ENCODE measurements at places on chromosomes 4 and X. TPM values are rescaled to one million over a fixed set of nuclear protein-coding genes. Genes with fewer than 3 reads are reported as not detected.
A peak's percentile ranks its signal among the peaks of the same experiment; 100 is the strongest.

NIPAL1 gene
- total RNA-seq, result 8.1 TPM

GPR34 gene
- 3.2 TPM for total RNA-seq

SPINK2 gene
- 4.4 TPM for total RNA-seq

SULT1E1 gene
- 114 TPM for total RNA-seq

MGARP gene
- total RNA-seq, result 2.2 TPM

HELT gene
- total RNA-seq, result not detected

MAGEA10 gene
- total RNA-seq, result not detected

WDFY3 gene
- 67.8 TPM for total RNA-seq

GRCh38 chr4:160824481-160824880 lies 1339.3 kb downstream of the FSTL5 start:
- H3K36me3 ChIP-seq, result no peaks in the 10 kb centered on the region
- no peaks in the 10 kb centered on the region for H3K4me1 ChIP-seq
- no peak for DNase-seq
- no peak overlapping the region for H3K4me3 ChIP-seq

DNA sequence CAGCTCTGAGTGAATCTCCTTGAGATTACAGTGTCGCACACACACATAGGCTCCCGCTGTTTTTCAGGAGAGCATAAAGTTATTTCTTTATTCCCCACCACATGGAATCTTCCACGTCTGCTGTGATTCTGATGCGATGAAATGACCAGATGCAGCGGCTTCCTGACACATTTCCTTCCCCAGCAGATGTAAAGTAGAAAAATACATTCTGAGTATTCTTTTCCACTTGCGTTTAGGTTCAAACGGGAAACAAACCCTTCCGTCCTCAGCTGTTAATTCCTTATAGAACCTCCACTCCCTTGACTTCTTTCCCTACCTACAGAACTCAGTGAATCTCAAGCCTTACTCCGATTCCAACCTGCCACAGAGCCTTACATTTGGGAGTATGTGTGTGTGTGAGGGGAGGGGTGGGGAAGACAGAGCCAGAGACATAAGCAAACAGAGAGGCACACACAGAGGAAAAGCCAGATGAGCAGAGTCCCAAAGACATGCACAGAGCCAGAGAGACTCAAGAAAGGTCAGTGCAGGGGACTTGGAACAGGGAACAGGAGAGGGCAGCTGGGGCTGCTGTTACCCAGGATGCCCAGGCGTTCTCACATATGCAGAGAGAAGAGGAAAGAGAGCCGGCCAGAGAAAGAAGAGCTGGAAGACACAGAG lies 47.3 kb downstream of the SETD7 start:
- no peak overlapping the region for H3K27ac ChIP-seq
- no peaks in the 10 kb centered on the region for H3K4me1 ChIP-seq
- no peaks in the 10 kb centered on the region for H3K27me3 ChIP-seq

DNA sequence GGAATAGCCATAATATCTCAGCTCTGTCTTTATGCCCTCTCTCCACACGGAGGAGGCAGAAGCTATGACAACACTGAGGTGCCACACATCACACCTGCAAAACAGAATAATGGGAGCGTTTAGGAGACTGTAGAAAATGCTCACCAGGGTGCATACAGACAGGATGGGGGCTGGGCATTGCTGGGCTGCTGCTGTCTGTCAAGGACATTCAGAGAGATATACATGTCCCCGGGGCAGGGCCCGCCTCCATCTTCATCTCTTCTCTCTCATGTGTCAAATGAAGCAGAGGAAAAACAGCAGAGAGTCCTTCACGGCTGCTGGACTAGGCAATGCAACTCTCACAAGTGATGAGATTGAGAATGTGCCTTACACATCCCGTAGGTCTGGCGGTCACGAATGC lies 65.3 kb upstream of the DHRSX start:
- H3K27me3 ChIP-seq, result no peaks in the 10 kb centered on the region
- H3K4me3 ChIP-seq, result no peak overlapping the region
- H3K27ac ChIP-seq, result no peak overlapping the region
- no peaks in the 10 kb centered on the region for H3K4me1 ChIP-seq
- DNase-seq, result no peak
- H3K36me3 ChIP-seq, result no peaks in the 10 kb centered on the region

DNA sequence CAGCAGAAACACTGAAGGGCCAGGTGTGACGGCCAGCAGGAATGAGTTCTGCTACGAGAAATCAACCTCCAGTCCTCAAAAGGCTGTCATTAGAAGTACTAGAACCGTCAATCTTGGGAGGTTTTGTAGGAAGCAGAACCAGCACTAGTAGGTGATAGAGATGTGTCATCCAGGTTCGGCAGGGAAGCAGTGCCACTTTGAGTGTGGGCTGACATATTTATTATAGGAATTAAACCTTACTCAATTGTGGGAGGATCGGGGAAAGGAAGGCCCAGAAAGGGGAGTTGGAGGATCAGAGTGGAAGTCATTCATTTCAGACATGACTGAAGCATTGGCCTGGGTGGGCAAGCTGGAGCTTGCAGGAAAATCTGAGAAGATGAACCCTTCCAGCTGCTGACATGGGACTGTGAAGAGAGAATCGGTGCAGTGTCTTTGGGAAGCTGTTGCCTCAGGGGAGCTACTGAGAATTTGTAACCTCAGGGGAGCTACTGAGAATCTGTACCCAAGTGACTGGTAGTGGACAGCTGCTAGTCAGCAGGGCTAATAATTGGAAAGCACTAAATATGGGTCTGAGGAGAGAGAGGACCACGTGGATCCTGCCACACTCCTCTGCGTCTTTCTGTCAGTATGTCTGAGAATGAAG lies 177.4 kb downstream of the SPRY1 start:
- H3K4me3 ChIP-seq, result no peak overlapping the region
- H3K36me3 ChIP-seq, result no peaks in the 10 kb centered on the region
- DNase-seq, result no peak

DNA sequence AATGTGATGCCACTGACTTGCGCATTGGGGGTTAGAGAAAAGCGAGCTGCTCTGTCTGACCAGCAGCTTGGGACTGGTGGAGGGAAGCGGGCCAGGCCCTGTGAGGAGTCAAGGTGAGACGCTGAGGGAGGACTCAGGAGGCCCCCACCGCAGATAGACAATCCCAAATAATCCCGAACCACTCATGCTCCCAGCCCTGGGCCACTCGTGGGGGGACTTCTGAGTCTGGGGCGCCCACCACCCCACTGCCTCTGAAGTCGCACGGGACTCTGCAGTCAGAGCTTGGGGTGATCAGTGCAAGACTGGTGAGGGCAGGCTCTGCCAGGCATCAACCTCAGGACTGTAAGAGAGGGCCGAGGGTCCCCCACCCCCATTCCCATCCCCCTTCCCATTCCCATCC lies 6.9 kb downstream of the MAGEA4 start:
- H3K4me1 ChIP-seq, result no peaks in the 10 kb centered on the region
- H3K36me3 ChIP-seq, result no peaks in the 10 kb centered on the region
- no peak overlapping the region for H3K4me3 ChIP-seq
- no peak overlapping the region for H3K27ac ChIP-seq
- no peak for DNase-seq

- no peaks in the 10 kb centered on the region for H3K36me3 ChIP-seq
- H3K27me3 ChIP-seq, result no peaks in the 10 kb centered on the region
- peak overlapping the region; percentile 83 for H3K4me3 ChIP-seq
- H3K4me1 ChIP-seq, result peaks cover 49% of the 10 kb centered on the region
- DNase-seq, result no peak
Observed at GRCh38 chr4:77819404-77819842, 255 bp upstream of the CNOT6L start.

DNA sequence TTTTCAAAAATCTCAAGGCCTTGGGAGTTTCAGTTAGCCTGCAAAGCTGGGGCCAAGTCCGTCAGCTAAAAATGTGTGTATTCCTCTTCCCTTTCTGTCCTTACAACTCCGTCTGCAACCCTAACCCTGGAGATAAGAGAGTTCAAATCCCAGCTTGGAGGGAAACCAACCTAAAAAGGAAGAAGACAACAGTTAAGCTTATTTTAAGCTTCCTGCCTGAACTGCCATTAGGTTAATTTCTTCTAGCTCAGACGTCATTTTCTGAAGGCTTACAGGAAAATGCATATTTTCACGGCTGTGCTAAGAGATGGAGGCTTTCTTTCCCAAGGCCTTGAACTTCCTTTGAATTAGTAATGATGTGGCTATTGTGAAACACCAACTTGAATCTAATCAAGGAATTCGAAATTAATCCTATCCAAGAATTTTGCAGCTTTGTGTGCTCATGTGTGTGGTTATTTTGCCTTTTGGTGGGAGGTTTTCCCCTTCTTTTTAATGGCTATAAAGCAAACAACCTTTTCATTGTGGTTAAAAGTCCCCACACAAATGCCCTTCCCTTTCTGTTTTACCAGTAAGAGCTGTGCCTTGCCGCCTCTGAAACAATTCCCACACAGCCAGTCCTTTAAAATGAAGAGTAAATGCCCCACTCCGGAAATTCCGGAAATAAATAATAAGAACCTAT lies 103.5 kb downstream of the IRF2 start:
- no peak overlapping the region for H3K4me3 ChIP-seq
- no peaks in the 10 kb centered on the region for H3K4me1 ChIP-seq
- no peak for DNase-seq
- H3K36me3 ChIP-seq, result no peaks in the 10 kb centered on the region
- H3K27me3 ChIP-seq, result no peaks in the 10 kb centered on the region

DNA sequence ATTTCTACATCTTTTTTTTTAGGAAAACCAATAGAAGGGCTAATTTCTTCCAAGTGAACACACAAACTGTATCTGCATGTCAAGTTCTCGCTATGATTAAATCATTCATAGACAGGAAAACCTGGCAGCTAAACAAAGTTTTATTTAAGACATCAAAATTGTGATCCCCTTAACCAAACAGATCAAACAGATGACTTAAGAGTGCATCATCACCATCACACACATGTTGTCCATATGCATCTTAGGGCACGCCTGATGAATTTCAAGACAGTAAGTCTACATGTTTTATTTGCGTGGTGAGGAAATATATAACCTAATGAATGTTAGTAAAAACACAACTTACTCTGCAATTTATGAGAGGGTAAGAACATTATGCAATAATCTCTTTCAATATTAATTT lies 317.0 kb upstream of the ANXA10 start:
- no peaks in the 10 kb centered on the region for H3K4me1 ChIP-seq
- H3K36me3 ChIP-seq, result no peaks in the 10 kb centered on the region
- no peak overlapping the region for H3K4me3 ChIP-seq
- no peak for DNase-seq
- H3K27ac ChIP-seq, result no peak overlapping the region

- no peaks in the 10 kb centered on the region for H3K4me1 ChIP-seq
- no peak for DNase-seq
- no peak overlapping the region for H3K4me3 ChIP-seq
- no peaks in the 10 kb centered on the region for H3K27me3 ChIP-seq
Observed at GRCh38 chr4:22187203-22187820, 238.7 kb upstream of the KCNIP4 start.

GRCh38 chr4:109861916-109862511 lies 14.1 kb downstream of the LRIT3 start:
- no peaks in the 10 kb centered on the region for H3K27me3 ChIP-seq
- no peak overlapping the region for H3K4me3 ChIP-seq
- H3K27ac ChIP-seq, result no peak overlapping the region
- no peaks in the 10 kb centered on the region for H3K36me3 ChIP-seq
- no peaks in the 10 kb centered on the region for H3K4me1 ChIP-seq

- H3K4me1 ChIP-seq, result no peaks in the 10 kb centered on the region
- no peak for DNase-seq
- H3K36me3 ChIP-seq, result no peaks in the 10 kb centered on the region
- H3K4me3 ChIP-seq, result no peak overlapping the region
- H3K27ac ChIP-seq, result no peak overlapping the region
Observed at GRCh38 chr4:124540014-124540413, 172.5 kb downstream of the ANKRD50 start.

GRCh38 chr4:1375051-1375721 lies 28.2 kb downstream of the UVSSA start:
- H3K27me3 ChIP-seq, result no peaks in the 10 kb centered on the region
- no peaks in the 10 kb centered on the region for H3K4me1 ChIP-seq

GRCh38 chr4:74733756-74734155 lies 60.6 kb downstream of the BTC start:
- no peaks in the 10 kb centered on the region for H3K4me1 ChIP-seq
- DNase-seq, result no peak
- H3K4me3 ChIP-seq, result no peak overlapping the region
- no peaks in the 10 kb centered on the region for H3K27me3 ChIP-seq
- no peaks in the 10 kb centered on the region for H3K36me3 ChIP-seq

DNA sequence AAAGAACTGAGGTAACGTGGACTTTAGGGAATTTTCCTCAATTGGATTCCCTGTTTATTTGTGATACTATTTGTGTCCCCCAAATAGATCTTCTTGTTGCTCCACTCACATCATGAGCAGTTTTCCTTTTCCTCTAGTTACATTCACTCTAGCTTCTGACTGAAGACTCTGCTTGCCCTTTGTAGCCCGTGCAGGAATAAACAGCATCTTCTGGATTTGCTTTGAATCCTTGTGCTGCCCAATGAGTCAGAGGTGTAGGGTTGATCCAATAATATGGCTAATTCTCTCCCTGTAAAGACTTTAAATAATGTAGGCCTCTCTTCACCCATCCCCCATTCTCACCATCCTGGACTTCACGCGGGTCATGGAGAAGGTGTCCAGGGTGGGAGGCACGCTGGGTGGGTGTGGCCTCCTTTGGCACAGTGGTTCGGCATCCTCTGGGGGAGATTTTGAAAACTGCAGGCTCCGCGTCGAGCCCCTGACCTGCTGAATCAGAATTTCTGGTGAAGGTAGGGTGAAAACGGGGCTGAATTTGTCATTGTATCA lies 9.0 kb downstream of the HAND2 start:
- peak overlapping the region; percentile 90 for H3K27ac ChIP-seq
- H3K36me3 ChIP-seq, result no peaks in the 10 kb centered on the region
- peaks cover 4% of the 10 kb centered on the region for H3K27me3 ChIP-seq
- peaks cover 52% of the 10 kb centered on the region for H3K4me1 ChIP-seq

DNA sequence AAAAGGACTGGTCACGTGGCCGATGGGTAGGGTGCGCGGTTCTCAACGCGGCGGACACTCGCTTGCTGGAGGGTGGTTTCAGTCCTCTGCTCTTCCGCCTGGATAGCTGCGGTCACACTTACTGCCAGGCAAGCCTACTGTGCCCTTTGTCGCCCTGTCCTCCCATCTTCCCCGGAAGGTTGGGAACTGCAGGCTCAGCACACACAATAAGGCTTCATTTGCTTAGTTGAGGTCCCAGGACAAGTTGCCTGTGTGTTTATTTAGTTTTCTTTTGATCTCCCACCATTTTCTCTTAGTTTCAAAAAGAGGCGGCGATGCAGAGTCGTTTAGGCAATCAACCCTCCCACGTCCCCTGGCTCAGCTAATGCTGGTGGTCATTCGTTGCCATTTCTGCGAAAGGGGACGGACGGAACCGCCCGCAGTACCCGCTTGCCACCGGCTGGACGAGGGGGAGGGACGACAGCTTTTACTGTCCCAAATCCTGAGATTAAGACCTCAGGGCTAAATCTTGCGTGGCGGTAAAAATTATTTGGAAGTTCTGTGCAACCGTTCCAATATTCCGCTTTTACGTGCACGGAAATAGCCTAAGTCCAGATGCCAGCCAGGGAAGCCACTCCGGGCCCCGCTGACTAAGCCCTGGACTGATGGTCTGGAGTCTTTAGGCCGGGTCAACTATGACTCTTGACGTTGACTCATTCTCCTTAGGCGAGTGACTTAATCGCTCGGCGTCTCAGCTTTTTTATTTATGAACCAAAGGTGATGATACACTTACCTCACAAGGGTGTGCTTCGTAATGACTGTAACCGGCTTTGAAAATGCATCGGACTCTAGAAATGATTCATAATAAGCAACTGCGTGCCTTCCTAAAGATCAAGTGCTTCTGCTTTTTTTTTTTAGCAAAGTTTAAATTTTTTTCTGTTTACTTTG lies 671 bp upstream of the EIF4E start:
- H3K27me3 ChIP-seq, result no peaks in the 10 kb centered on the region
- peaks cover 25% of the 10 kb centered on the region for H3K4me1 ChIP-seq
- H3K4me3 ChIP-seq, result peak overlapping the region; percentile 98
- peak; percentile 91 for DNase-seq

GRCh38 chrX:118182025-118182424 lies 65.4 kb upstream of the KLHL13 start:
- no peaks in the 10 kb centered on the region for H3K36me3 ChIP-seq
- no peak for DNase-seq
- H3K4me3 ChIP-seq, result no peak overlapping the region
- no peak overlapping the region for H3K27ac ChIP-seq

Data from vagina (tissue), 2 donors.